ENCODE measurements at places on chromosomes 5 and 9.

- DNase-seq, result no peak
Measured at GRCh38 chr5:39446231-39446630, 21.5 kb upstream of the DAB2 start.

- no peak for DNase-seq
Measured at GRCh38 chr5:14748180-14748900, 83.8 kb downstream of the OTULIN start.

DNA sequence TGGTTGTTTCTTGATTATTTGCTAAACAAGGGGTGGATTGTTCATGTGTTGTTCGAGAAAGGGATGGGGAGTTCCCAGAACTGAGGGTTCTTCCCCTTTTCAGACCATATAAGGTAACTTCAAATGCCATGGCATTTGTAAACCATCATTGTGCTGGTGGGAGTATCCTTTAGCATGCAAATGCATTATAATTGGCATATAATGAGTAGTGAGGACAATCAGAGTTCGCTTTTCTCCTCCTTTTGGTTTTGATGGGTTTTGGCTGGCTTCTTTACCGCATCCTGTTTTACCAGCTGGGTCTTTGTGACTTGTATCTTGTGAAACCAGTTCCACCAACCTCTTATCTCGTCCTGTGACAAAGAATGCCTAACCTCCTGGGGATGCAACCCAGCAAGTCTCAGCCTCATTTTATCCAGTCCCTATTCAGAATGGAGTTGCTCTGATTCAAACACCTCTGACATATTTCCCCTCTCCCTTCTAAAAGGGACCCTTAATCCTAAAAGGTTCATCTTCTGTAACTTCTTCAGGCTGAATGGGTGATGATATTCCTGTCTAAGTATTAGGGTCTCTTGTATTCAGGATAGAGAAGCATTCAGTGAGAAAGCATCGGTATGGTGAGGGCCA lies 8.7 kb upstream of the FBN2 start:
- DNase-seq, result no peak

DNA sequence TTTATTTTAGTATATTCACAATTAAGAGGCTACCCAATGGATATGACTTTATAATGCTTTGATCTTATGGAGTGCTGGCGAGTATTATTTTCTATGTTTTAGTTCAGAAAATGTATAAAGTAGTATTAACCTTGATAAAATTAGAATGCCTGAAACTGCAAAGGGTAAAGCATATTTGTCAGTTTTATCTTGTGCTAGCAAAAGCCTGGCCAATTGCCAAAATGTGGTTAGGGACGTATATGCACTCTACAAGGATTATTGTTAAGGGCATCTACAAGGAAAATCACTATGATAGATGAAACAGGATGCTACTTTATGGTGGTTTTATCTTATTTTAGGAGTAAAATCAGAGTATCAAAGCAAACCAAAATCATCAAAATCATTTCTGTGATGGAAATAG lies 281.7 kb downstream of the CCDC171 start:
- DNase-seq, result no peak

- no peak for DNase-seq
Measured at GRCh38 chr9:38686933-38687332, 33.0 kb downstream of the FAM240B start.

DNA sequence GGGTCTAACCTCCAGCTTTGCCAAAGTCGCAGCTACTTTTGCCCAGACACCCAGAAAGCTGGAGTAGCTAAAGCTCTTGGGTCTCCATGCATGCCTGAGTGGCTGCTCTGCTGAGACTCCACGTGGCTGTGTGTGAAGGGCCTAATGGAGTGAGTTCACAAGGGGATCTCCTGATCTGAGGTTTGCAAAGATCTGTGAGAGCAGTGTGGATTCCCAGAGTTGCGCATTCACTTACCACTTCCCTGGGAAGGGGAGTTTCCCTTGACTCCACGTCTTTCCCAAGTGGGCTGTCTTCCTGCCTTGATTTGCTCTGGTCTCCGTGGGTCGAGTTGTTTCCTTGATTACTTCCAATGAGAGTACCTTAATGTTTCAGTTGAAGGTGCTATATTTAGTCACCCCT lies 17.6 kb upstream of the CDKN2B start:
- DNase-seq, result no peak

DNA sequence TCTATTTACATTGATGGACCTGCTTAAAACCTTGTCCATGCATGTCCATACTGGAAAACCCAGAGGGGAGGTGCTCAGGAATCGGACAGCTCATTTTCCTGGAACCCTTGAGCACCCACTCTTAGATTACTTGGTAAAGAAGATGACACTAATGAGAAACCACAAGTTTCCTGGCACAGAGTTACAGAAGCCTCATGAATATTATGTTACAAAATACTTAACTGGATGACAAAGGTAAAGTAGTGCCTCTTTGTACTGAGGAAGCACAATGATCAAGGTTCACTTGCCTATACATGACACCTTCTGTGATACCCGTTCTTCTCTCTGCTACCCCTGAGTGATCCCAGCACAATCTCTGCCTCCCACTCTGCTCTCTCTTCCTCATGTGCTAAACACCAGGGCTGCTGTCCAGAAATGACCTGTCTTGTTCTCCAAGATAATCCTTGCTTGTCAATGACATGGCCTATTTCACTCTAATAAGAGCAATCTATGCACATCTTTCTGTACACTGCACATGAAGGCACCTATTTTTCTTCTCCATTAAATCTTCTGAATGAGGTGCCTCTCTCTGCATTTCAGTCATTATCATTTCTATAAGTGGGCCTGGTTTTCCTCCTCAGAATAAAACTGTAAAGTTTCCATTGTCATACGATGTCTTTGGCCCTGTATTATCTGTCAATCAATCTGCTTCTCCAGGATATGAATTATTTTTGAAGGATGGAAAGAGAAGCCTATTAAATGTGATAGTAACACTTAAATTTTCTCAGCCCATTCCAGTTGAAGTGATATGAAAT lies 684.0 kb upstream of the ACO1 start:
- DNase-seq, result no peak

DNA sequence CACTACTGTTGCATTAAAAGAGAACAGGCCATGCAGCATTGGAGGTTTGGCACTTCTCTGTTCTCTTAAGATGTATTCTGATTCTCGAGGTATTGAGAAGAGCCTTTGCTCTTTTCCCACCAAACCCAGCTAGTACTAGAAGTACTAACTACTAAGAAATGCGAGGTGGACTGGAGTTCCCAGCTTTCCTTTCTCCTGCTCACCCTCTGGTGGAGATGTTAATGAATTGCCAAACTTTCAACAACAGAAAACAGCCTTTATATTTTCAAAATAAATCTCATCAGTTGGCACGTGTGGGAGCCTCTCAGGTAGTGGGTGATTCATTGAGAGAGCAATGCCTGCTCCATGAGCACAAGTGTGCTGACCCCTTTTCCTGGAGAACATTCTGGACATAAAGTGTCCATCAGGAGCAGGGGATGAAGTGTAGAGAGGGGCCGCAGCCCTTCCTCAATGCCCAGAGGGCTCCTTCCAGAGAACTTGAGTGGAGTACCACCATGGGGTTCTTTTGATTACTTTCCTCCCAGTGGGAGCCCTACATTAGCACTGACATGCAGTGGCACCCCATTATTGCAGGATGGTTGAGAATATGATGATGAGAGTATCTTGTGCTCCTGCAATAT lies 45.7 kb downstream of the TMEM174 start:
- DNase-seq, result no peak

DNA sequence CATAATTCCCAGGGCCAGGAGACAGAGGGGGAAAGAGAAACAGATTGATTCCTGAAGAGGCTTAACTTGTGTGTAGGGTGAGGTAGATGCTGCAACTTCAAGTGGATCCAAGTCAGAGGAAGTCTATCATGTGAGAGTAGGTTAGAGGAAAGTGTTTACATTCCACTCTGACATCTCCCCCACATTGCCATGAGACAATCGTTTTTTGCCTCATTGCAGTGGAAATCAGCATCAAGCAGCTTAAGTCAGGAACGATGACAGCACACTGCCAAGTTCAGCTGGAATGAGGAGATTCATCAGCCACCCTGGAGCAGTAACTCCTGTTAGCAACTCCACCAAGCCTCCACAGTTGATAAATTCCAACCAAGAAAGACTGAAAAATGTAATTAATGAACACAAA lies 689.7 kb upstream of the MEF2C start:
- no peak for DNase-seq

GRCh38 chr9:96245399-96245798 lies 56.6 kb downstream of the HSD17B3 start:
- no peak for DNase-seq

DNA sequence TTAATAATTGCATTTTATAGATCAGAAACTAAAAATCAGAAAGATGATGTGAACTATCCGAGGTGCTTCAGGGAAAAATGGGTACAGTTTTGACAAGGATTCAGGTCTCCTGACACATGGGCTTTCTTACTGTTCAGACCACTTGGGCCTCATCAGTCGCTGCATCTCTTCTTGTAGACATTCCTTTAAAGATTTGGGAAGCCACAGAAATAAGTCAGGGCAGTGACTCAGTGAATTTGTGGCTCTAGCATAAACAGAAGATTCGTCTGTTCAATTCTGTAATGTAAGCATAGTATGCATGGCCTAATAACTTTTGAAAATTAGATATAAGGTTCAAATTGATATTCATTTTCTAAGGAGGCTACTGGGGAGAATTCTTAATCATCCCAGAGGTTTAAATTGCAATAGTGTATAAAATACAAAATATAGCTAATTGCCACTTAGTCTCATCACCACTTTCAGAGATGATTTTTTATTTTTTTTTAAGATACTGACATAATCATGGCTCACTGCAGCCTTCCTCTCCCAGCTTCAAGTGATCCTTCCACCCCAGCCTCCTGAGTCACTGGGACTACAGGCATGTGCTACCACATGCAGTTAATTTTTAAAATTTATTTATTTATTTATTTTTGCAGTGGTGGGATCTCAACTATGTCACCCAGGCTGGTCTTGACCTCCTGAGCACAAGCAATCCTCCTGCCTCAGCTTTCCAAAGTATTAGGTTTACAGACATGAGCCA lies 48.9 kb downstream of the RASEF start:
- DNase-seq, result no peak

- DNase-seq, result no peak
Measured at GRCh38 chr9:12544700-12545099, 148.5 kb upstream of the TYRP1 start.

DNA sequence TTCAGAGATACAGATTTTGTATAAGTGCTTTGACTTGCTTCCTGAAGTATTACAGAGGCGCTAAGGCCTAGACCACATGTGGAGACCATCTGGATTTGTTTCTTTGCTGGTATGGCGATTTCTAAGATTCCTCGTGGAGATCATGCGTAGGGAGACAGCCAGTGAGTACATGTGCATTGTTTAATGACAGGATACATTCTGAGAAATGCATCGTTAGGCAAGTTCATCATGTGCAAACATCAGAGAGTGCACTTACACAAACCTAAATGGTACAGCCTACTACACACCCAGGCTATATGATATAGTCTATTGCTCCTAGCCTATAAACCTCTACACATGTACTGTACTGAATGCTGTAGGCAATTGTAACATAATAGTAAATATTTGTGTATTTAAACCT lies 16.5 kb upstream of the CEP120 start:
- DNase-seq, result no peak

GRCh38 chr5:157510682-157511081 lies 50.7 kb downstream of the NIPAL4 start:
- no peak for DNase-seq

- DNase-seq, result no peak
Measured at GRCh38 chr5:150443242-150444075, 6.1 kb downstream of the RPS14 start.

DNA sequence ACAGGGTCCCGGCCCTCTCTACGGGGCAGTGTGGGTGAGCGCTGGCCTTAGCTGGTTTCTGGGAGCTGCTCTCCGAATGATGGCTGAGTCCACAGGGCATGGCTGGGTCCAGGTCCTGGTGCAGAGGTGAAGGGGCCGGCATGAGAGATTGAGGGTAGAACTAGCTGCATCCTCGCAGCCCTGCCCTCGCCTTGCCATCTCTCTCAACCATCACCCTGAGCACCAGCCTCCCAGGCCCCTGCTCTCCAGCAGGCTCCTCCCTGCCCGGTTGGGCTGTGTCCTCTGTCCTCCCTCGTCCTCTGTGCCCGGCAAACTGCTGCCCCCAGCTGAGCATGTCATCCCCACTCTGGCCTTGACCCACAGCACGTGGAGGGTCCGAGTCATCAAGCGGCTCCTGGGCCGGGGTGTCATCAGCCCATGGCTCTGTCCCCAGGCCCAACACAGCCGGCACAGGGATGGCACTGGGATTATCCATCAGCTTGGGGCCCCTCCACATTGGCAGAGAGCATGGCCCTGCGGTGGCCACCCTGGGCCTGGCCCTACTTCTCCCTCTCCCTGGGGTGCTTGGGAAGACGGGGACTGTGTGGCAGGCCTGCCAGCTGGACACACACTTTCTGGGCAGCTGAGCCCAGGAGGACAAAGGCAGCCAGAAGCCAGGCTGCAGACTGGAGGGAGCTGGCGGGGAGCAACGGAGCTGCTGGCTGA lies 8.4 kb downstream of the FLT4 start:
- DNase-seq, result no peak

GRCh38 chr5:76269932-76270610 lies 133.0 kb upstream of the IQGAP2 start:
- no peak for DNase-seq

- no peak for DNase-seq
Measured at GRCh38 chr9:94996641-94997040, 270.1 kb downstream of the AOPEP start.

DNA sequence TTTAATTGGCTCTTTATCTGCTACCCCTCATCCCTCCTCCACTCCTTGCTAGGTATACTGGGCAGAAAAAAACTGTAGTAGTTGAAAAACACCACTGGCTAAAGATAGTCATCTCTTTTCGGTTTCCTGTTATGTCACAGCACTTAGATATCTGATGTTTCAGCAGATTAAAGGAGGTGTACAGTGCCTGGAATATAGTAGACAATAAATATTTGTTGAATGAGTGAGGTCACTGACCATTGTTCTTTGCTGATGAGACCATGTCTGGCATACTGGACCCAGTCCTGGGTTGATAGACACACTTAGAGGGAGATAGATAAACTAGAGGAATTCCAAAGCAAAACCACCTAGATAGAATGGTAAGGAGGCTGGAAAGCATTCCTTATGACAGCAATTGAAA lies 3.2 kb downstream of the GRPEL2 start:
- no peak for DNase-seq

DNA sequence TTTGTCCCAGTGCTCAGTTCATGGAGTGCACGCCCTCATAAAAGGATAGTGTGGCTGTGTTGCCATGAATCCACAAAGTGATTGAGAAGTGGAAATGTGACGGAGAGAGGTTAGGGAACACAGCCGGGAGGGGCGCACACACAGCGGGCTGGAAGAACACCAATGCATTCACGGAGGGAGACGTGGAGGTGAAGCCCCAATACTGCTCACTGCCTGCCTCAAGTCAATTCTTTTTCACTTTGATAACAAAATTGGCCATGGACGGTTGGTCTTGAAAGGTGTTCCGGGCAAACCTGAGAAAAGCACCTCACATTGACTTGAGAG lies 424.1 kb downstream of the MED10 start:
- no peak for DNase-seq

- DNase-seq, result no peak
Measured at GRCh38 chr9:109914280-109915027, 134.5 kb downstream of the PALM2AKAP2 start.

DNA sequence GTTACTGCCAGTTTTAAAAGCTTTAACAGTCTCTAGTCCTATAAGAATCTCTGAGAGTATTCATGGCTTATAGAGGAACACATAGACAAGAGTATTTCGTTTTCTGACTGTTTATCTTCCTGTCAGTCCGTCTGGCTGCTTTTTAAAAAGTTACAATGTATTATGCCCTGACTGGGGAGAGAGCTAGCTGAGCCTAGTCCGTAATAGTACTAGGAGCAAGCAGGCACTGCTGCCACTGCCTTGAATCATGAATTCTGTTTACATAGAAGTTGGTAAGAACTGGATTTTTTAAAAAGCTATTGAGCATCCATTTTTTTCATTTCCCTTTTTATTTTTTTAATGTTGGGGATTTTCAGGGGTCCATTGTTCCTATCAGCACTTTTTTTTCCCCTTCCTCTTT lies 26.6 kb downstream of the XPA start:
- DNase-seq, result no peak
